ENCODE measurements at places on chromosomes 5 and 9.

GRCh38 chr5:140261403-140262171 is 41.3 kb downstream of the PFDN1 start:
- DNase-seq: no peak

DNA sequence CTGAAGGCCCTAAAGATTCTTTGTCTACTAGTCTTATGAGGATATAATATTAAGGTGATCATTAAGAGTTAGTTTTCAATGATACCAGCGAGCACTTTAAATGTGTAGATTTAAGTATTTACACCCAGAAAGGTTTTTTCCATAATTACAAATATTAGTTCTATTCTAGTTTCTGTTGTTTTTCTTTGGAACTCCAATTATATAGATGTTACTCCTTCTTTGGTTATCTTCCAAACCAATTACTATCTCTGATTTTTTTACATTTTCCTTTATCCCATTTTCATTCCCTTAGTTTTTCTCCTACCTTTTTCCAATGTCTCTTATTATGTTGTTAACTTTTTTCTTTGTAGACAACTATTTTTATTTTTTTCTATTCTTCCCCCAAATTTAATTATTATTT is 355.1 kb downstream of the KCNN2 start:
- DNase-seq: no peak

GRCh38 chr9:90162819-90163218 is 479.8 kb downstream of the DIRAS2 start:
- DNase-seq: no peak

DNA sequence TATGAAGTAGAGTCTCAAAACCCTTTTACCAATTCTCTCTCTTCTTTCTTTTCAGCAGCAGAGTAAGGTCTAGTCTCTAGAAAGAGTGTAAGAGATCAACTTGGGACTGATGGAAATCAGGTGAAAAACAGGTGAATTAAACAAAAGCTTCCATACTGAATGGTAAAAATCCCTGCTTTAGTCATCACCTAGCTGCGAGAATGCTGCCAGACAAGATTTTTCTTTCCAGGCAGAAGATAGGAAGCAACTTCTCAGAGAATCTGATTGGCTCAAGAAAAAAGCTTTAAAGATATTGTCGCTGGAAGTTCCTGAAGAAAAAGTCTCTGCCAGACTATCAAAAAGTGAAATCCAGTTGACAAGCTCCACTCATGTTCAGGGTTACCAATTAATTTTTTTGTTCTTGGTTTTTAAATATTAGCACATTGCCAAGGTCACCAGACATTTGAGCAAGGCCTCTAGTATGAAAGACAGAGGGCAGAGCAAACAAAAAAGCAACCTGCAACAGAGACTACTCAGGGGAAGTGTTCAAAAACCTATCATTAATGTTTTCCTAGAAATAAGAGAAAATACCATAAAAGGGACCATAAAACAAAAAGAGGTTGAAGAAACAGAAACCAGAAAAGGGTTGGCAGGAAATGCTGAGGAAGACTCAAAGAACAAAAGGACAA is 9.3 kb downstream of the CDO1 start:
- no peak for DNase-seq

- DNase-seq: no peak
Measured at GRCh38 chr5:177094224-177095087, 7.7 kb downstream of the FGFR4 start.

GRCh38 chr9:69499407-69499806 is 172.8 kb downstream of the APBA1 start:
- DNase-seq: peak; percentile 19

- no peak for DNase-seq
Measured at GRCh38 chr5:78926252-78926651, 58.9 kb downstream of the ARSB start.

DNA sequence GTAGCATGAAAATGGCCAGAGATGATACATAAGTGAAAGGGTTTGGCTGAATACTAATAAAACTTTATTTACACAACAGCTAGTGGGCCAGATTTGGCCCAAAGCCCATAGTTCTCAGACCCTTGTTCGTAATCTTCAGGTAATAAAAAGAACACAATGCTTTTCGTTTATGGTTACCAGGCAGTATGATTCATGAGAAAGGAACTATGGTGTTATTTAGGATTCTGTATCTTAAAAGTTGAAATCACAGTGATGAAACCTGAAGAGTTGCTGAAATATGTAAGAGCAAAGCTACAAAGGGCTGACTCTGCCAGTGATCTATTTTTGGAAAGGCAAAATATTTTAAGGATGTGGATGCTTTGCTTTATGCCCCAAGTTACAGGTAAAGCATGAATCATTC is 192.7 kb downstream of the SMC2 start:
- no peak for DNase-seq

DNA sequence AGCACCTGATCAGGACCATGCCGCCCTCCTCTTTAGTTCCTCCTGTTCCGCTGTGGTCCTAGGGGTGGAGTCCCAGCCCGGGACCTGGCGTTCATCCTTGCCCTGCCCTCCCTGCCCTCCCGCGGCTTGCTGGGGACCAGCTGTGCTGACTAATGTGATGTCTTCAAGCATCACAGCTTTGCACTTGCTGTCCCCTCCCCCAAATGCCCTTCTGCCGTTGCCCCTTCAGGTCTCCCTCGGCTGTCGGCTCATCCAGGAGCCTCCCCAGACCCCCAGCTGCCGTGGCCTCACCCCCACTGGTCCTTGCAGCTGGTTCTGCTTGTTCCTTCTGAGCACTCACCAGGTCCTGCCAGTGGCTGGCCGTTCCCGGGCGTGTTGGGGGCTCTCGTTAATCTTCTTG is 19.9 kb downstream of the RXRA start:
- DNase-seq: no peak

DNA sequence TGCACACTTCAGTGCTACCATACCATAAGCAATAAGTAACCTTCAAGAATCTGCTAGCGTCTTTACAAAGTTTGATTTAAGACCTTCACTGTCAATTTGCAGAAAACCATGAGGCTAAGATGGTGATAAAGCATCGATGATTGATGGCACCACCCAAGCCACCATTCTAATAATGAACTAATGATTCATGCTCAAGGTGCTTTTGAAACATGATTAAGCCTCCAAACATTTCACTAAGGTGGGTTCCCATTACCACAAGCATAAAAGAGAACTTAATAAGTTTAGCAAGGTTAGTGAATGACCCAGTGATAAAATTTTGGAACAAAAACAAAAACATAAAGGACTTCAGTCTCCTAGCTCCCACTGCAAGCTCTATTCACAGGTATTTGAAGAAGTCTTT is 214.7 kb downstream of the FBXL17 start:
- DNase-seq: no peak

DNA sequence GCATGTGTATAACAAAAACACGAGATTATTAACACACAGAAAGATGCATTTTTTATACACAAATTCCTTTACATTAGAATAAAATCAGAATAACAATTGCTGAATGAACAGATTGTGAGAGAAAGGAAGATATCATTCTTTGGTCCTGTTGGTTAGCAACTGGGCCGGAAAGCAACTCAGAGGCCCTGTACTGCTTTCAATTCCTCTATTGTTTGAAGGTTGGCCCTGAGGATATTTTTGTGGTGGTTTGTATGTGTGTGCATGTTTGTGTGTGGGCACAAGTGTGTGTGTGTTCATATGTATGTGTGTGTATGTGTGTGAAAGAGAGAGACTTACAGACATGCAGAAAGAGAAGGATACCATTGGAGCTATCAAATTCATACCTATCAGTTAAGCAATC is 356.8 kb upstream of the DMAC1 start:
- DNase-seq: no peak

DNA sequence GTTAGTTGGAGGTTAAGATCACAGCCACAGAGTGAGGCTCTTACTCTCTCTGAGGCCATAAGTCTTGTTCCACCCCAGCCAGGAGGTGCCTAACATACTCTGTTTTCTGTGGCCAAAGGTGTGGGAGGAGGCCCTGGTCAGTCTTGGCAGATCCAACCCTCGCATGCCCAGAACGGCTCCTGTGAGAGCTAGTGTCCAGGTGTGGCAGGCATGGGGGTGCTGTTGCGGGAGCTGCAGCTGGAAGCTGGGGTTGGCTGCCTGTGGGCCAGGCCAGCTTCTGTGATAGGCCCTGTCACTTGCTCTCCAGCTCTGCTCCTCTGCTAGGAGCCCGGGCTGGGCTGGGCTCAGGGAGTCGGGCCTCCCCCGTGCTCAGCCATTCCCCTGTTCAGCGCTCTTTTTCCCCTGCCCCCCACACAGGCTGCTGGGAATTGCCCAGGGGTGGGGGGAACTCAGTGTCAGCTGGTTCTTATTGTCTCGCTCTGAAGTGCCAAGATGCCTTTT is 31.6 kb downstream of the IER5L start:
- no peak for DNase-seq

GRCh38 chr5:18712936-18713485 is 1078.8 kb downstream of the TAF11L14 start:
- DNase-seq: no peak

DNA sequence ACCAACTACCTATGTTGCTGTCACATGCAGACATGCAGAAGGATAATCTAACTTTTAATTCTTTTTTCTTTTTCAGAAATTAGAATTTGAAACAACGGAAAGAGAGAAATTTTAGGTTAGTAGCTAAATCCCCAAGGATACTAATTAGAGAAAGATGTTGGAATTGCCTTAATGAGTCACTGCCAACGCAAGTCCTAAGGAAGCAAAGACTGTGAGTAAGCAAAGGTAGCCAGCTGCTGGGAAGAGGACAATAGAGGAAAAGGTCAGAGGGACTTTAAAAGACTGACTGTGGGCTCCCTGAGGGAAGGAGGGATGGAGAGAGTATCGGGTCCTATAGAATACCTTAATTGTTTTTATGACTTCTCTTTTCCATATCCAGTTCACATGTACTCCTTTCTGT is 461.9 kb upstream of the PAPPA start:
- no peak for DNase-seq

GRCh38 chr9:134644725-134645606 is 3.4 kb downstream of the COL5A1 start:
- no peak for DNase-seq

DNA sequence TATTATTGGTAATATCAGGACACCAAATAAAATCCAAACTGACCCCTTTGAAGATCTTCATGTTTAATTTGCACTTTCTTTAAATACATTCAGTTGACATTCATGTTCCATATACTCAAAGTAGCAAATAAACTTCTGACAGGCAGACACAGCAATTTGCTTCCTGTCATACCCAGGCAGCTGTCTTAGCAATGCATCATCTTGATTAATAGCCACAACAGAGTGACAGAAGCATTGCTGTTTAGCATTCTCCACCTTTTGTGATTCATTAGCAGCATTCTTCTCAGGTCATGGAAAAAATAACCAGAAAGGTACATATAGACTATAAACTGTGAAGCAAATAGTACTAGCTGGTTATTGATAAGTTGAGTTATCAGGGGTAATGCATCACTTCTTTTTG is 366.8 kb downstream of the CYLC2 start:
- no peak for DNase-seq
